ENCODE measurements at places on chromosomes 12 and 14.

DNA sequence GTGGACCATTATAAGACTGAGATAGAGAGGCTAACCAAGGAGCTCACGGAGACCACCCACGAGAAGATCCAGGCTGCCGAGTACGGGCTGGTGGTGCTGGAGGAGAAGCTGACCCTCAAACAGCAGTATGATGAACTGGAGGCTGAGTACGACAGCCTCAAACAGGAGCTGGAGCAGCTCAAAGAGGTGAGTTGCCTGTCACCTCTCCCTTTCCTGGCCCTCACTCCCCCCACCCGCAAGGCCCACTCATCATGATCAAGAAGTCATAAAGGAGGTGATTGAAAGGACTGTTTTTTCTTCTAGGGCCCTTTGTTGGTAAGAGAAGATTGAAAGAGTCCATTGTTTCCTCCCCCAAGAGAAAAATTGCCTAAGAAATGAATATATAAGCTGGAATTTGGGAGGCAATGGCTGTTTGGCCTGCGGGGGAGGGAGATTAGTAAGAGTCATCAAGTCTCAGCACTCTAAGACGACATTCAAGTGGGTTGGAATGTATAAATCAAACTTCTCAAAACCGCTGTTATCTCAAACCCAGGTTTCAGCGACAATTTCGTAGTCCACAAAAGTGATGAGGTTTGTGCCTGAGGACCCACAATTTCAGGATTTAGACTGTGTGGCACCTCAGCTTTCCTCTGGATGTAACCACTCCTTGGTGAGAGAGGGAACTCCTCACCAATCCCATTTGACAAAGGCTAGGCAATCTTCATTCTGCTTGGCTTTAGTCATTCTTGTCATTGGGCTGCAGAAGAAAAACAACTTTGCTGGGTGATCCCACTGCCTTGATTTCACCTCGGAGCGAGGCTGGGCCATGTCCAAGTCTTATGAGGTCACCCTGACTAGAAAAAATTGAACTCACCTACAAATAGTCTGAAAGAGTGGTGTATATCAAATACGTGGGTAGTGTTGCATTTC lies 966 bp downstream of the BICD1 start:
- DNase-seq, result peak; percentile 59

DNA sequence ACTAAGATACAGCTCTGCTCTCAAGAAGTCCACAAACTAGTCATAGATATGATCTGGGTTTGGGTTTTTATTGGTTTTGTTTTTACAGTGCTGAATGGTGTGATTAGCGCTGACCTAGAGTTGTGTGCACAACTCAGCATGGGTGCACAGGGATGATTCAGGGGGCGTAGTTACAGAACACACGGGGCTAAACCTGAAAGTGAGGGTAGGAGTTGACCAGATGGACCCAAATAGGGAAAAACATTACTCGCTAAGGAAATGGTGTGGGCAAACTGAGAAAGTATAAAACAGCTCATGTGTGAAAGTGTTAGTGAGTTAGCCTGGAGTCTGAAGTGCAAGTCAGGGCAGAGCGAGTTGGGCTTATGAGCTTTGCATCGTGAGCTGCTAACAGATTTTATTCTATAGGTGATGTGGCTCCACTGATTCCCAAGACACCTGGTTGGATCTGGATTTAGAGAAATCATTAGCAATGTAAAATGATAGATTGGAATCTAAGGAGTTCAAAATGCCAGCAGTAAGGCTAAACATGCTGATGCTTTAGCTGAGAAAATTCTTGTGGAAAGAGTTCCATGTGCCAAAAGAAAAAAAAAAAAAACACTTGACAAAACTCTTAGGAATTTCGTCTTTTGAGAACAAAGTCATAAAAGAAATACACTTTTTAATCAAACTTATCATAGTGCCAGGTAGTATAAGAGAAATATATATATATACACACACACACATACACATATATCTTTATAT lies 134.9 kb downstream of the SLC5A8 start:
- DNase-seq, result no peak

- no peak for DNase-seq
Measured at GRCh38 chr12:67609226-67609870, 39.2 kb upstream of the DYRK2 start.

- peak; percentile 60 for DNase-seq
Measured at GRCh38 chr12:107884769-107885694, 110.5 kb downstream of the ASCL4 start.

DNA sequence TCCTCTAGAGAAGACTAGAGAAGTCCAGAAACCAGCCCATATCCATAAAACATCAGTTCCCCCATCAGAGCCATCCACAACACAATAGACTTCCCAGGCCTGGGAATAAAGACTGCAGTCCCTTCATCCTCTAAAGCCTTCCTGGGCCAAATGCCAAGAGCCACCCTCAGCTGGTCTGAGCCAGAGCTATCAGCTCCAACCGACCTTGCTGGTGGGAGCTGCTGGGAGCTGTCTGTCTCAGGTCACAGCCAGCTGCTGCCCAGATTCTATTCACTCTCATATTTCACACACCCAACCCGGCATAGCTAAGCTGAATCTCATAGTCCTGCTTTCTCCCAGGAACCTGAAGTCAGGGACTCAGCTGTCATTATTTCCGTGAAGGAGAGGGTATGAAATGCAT lies 10.9 kb upstream of the TFCP2 start:
- DNase-seq, result no peak

DNA sequence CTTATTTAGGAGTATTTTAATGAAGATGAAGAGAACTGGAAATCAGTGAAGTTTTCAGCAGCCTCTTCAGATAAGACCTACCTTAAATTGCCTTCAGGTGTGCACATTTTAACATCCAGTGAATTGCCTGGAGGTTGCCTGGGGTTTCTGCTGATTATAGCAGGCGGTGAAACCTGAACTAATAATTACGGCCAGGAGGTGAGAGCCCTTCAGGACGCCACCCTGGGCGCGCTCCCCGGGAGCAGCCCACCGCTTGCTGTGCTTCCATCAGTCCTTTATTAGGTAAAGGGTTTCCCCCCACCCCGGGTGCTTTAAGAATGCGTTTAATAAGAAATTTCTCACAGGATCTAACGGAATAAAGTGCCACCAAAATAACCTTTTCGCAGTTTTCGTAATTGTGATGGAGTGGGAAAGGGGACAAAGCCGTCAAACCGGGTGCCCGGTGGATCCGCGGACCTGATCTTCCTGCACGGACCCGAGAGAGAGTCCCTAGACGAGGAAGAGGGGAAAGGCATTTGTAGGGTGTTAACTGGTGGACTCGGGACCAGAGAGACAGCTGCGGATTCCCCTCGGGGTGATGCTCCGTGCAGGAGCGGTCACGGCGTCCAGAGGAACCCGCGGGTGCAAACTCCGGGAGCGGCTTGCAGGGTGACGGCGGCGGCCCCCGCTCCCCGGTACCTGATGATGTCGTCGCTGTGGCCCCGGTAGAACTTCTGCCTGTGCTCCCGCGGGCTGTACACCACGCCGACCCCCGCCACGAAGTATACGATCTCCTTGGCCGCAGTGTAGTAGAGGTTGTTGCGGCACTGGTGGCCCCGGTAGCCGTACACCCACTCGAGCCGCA lies 902 bp downstream of the EML5 start:
- DNase-seq, result peak; percentile 40

DNA sequence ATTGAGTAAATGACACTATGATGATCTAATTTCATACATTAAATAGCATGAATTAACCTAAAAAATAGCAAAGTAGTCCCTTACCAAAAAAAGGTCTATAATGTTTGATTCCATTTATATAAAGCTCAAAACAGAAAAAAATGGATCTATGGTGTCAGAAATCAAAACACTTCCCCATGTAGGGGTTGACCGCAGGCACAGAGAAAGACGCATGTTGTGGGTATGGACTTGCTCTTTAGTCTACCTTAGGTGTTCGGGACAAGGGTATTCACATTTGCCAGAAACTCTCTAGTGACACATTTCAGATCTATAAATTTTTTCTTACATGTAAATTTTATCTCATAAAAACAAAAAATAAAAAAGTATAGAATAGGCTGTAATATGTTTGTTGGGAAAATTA lies 1262.9 kb downstream of the TMEM121 start:
- no peak for DNase-seq

DNA sequence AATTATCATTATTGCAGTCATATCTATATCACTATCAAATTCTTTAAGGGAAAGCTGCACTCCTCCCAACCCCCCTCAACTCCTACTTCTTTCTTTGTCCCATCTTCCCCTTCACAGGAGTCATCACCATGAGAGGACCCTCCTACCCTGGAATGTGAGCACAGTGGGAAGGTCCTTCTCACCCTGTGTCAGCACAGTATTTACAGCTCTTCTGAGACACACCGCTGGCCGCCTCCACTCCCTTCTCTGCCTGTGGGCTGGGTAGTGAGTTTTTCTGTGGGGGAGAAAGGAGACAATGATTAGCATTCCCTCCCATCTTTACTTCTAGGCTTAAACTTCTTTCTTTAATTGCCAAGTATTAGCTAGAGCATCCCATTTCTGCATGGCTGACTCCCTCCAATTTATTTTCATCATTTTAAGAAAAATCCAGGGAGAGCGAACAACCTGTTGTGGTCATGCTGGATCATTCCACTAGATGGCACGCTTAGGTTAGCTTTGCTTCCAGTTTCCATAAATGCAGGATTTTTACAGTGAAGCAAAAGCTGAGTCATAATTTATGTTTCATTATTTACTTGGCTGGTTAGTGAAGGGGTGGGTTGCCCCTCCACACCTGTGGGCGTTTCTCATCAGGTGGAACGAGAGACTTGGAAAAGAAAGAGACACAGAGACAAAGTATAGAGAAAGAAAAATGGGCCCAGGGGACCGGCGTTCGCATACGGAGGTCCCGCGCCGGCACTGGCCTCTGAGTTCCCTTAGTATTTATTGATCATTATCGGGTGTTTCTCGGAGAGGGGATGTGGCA lies 188.5 kb downstream of the ALX1 start:
- DNase-seq, result peak; percentile 35

- DNase-seq, result no peak
Measured at GRCh38 chr12:40117818-40118217, 11.9 kb upstream of the SLC2A13 start.
